ENCODE measurements at places on chromosomes 13 and 19. TPM values are rescaled to one million over a fixed set of nuclear protein-coding genes. Genes with fewer than 3 reads are reported as not detected.
A peak's percentile ranks its signal among the peaks of the same experiment; 100 is the strongest.

DNA sequence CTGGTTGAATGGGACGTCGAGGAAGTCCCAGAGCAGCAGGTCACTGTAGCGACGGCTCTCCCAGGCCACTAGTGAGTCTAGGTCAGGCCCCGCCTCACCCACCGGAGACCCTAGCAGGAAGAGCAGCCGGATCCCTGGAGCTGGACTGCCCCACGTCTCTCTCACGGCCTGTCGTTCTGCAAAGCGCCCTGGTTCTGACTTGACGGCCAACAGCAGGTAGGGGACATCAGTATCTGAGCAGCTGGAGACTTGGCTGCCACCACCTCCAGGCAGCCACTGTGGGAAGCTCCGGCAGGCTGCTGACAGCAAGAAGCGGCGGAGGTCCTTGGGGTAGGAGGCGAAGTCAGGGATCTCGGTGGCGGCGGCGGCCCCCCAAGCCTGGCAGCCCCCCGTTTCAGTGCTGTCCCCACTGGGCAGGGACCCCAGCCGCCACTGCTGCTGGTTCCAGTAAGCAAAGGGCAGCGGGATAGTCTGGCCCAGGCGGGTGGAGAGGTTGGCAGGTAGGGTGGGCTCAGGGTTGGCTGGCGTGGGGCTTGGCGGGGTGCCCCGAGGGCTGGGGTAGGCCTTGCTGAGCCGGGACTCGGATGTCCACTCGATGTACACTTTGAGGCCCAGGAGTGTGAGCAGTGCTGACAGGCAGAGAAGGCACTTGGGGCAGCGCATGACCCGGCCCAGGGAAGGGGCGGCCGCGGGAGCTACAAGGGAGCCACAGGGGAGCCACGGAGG lies 895 bp downstream of the B3GNT8 start:
- no peak for DNase-seq

Gene ZNF625
- total RNA-seq = 5.4 TPM

Gene MBD3L3
- total RNA-seq = not detected

- DNase-seq = no peak
Measured at GRCh38 chr19:57947088-57947418, 453 bp downstream of the ZNF256 start.

- no peak for DNase-seq
Measured at GRCh38 chr13:19908350-19908986, 45.0 kb upstream of the ZMYM5 start.

DNA sequence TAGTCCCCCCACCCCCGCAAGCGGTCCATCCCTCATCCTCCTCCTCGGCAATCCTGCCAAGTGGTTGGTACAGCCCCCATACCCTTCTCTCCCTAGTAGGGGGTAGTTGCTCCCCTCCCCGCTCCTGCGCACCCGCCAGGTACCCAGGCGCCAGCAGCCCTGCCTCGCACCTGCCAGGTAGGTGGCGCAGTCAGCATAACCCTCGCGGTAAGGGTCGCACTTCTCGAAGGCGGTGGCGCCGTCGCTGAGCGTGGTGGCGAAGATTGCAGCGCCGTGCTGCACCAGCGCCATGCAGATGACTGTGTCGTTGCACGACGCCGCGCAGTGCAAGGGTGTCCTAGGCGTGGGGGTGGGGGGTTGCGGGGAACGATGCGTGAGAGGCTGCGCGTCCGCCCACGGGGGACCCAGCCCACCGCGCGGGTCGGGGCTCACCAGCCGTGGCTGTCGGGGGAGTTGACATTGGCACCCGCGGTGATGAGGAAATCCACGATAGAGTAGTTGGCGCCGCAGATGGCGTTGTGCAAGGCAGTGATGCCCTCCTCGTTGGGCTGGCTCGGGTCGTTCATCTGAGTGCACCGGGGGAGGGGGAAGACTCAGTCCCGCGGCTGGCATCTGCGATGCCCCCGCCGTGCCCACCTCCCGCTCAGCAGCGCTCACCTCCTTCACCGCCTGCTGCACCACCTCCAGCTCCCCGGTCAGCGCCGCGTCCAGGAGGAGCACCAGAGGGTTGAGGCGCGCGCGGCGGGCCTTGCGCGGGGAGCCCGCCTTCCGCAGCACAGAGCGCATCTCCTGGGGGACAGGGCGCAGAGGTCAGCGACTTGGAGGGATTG lies 15.2 kb upstream of the ERCC2 start:
- DNase-seq = no peak

GRCh38 chr13:97539651-97540610 lies 106.0 kb downstream of the RAP2A start:
- no peak for DNase-seq

GRCh38 chr19:52689843-52690368 lies 44.9 kb downstream of the ZNF611 start:
- DNase-seq = peak; percentile 63

Gene EMC10
- 45.5 TPM for total RNA-seq

GRCh38 chr13:89518289-89519077 lies 1829.0 kb upstream of the MIR17HG start:
- DNase-seq = no peak

DNA sequence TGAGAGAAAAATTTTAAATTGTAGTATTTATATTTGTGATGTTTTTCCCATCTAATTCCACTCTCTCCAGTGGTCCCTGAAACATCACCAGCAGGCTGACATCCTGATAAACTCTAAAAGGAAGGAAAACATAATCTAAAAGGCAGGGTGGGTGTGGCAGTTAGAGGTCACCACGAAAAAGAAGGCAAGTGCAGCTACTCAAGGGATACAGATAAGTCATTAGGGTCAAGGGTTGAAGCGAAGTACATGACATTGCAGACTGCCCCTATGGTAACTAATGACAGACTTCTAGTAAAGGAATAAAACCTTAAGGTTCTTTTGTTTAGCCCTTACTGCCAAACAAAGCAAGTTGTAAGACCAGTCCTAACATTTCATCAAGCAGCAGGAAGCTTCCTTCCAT lies 6.0 kb upstream of the NEK3 start:
- DNase-seq = no peak

- no peak for DNase-seq
Measured at GRCh38 chr19:517721-518597, 10.7 kb downstream of the TPGS1 start.

- DNase-seq = no peak
Measured at GRCh38 chr13:34750078-34750931, 191.8 kb upstream of the NBEA start.

GRCh38 chr13:30898070-30898469 lies 8.0 kb upstream of the MEDAG start:
- no peak for DNase-seq

DNA sequence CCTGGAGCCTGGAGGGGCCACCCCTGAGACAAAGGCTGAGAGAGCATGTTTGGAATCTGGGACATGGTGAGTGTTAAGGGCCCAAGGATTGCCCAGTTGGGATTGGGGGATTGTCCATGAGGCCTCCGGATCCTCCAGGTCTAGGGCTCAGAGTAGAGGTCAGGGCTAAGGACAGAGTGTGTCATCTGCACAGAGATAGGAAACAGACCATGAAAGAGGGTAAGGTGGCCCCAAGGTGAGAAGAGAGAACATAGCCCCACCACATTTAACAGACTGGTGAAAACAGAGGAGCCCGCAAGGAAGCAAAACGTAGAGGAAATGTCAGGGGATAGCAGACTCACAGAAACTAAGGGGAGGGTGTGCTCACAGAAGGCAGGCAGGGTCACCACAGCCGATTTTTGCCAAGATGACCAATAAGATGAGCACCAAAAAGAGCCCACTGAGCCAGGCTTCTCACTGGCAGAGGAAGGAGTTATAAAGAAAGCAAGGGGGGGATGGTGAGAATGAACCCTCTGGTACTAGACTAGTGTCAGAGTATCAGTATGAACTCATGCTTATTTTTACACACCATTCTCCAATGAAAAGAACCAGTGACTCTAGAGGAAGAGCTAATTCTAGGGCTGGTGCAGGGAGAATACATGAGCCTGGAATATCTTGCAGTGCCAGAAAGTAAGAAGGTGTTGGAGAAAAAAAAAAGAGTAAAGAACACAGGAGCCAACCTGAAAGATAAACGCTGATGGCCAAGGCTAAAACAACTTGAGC lies 17.5 kb downstream of the DYRK1B start:
- DNase-seq = no peak

- no peak for DNase-seq
Measured at GRCh38 chr13:111322001-111322915, 1.8 kb downstream of the TEX29 start.

DNA sequence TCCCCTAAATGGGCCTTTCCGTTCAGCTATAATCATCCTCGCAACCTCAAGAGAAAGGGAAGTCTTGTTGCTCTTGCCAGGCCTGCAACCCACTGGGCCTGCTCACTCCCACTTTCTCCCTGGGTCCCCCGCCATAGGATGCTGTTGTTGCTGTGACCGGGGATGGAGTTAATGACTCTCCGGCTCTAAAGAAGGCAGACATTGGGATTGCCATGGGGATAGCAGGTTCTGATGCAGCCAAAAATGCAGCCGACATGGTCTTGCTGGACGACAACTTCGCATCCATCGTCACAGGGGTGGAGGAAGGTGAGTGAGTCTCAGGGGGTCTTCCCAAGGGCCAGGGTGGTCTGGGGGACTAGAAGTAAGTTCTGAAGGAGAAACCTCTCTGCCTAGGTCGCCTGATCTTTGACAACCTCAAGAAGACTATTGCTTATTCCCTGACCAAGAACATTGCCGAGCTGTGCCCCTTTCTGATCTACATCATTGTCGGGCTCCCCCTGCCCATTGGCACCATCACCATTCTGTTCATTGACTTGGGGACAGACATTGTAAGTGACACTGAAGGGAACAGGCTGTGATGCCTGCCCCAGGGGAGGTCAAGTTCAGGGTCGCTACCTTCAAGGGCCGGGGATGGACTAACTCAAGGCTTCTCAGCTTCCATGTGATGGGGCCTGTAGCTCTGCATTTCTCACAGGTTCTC lies 26.8 kb downstream of the ATP12A start:
- DNase-seq = no peak

- DNase-seq = no peak
Measured at GRCh38 chr19:4587527-4587926, 28.0 kb upstream of the SEMA6B start.

DNA sequence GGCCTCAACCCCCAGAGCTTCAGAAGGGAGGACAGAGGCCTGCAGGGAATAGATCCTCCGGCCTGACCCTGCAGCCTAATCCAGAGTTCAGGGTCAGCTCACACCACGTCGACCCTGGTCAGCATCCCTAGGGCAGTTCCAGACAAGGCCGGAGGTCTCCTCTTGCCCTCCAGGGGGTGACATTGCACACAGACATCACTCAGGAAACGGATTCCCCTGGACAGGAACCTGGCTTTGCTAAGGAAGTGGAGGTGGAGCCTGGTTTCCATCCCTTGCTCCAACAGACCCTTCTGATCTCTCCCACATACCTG lies 969 bp upstream of the CEACAM5 start:
- DNase-seq = no peak

Gene CGB1
- total RNA-seq = not detected

Gene BIVM
- total RNA-seq = 17.9 TPM
